ENCODE measurements at places on chromosomes 12 and 14. TPM values are rescaled to one million over a fixed set of nuclear protein-coding genes. Genes with fewer than 3 reads are reported as not detected.
A peak's percentile ranks its signal among the peaks of the same experiment; 100 is the strongest.

DNA sequence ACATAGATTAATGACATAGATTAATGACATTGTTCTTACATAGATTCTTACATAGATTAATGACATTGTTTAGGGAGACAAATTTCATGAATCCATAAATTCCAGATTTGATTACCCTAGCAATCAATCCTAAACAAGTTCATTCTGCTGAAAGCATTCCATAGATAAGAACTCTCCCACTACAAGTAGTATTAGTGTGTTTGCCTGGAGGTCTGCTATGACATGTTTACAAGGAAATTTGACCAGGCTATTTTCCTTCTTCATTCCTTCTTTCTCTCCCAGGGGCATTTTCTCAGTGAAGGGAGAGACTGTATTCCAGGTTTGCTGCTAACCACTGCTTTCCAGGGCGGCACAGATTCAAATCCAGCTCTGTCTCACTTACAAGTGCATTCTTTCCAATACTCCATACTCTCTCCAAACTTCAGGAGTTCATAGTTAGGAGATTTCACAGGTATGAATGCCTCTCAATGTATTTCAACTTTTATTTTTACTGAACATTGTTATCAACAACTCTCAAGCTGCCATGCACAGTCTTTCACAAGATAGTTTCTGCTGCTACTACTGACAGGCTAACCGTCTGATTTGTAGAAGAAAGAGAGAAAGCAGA is 134.5 kb downstream of the SLC38A1 start:
- no peak for DNase-seq

SIX4 gene
- polyA plus RNA-seq: 4.9 TPM

DNA sequence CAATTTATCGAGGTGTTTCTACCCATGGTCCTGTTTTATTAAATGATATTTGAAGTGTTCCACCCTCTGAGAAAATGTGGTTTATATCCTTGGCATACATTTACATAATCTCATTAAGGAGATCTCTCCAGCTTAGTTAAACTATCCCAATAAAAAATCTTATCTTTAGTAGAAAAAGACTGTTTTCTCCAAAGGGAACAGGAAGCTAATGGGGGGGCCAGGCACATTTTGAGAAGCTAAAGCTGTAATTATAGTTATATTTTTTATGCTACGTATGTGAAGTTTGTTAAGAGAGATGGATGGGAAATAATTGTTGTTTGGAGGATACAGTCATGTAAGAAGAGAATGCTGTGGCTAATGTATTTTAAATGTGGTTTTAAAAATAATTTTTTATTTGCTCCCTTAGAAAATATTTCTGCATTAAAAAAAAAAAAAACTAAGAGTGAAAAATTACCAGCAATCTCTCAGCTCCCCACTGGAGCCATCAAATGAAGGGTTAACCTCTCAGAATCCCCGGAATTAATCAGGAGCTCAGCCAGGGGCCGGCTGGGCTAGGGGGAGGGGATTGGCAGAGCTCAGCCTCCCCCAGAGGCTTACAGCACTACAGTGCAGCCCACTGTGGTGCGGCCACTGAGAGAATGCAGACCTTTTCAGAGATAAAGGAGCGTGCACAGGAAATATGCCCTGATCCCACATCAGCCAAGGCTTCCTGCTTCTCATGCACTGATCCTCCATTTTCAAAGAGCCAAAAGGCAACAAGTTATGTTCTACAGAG is 185.8 kb downstream of the EGLN3 start:
- no peak for DNase-seq

GRCh38 chr14:84750284-84750683 is 779.7 kb upstream of the FLRT2 start:
- no peak for DNase-seq

DNA sequence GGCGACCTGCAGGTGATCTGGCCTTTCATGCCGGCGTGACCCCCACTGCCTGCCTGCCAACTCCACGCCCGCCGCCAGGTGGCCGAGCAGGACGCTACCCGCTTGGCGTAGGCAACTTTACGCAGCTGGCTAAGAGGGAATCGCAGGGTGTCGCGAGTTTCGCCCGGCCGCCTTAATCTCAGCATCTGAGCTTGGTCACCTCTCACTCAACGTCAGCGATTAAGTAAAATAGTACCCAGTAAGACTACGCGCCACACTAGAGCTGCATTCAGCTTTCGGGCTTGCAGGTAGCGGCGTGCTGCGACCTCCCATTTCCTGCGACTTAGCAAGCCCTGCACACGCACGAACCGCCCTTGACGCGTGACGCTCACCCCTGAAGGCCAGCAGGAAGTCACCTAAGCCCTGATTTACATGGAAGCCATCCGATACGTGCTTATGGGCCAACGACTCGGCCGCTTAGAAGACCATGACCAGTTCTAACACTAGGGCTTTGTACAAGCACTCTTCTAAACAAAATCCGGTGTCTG is 33.2 kb downstream of the WBP11 start:
- DNase-seq: peak; percentile 86

DCN gene
- polyA plus RNA-seq: 2,019 TPM

GRIP1 gene
- polyA plus RNA-seq: 6.0 TPM

DNA sequence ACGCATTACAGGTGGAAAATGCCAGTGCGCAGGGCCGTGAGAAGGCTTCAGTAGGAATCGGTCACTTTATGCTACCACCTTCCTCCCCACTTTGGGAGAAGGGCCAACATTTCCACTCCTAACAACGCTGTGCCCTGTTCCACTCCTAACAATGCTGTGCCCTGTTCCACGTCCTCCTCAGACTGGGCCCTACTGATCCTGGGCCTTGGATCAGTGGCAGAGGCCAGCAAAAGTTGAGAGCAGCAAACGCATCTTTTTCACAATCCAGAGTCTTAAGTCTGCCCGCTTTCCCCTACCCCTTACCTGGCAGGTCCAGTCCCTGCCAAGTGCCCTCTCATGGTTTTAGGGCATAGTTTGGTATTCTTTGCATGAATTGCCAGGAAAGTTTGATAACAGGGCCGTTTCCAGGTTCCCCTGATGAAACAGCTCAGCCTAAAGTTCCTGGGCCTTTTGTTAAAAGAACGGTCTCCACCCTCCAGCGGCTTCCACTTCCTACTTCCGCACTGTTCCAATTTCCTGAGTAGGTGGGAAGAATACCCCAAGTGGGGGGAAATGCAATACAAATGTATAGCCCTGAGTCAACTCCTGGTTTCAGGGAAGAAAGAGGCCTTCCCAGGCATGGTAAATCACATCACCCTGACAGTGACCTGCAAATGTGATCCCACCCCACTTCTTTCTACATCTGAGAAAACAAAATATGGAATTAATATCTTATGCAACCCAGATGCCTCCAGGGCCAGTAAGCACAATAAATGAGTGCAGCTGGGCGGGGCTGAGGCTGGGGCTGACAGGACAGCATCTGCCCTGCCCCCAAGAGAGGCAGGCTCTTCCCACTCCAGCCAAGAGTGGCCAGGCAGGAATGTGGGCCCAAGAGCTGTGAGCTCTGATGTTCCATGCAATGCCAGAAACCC is 15.0 kb downstream of the KCTD10 start:
- peak; percentile 89 for DNase-seq

COX8C gene
- 0.41 TPM for polyA plus RNA-seq

VPS37B gene
- polyA plus RNA-seq: 32.9 TPM

GRCh38 chr14:65361920-65362319 is 50.6 kb upstream of the FUT8 start:
- DNase-seq: peak; percentile 89

ACSM4 gene
- not detected for polyA plus RNA-seq

DIO3 gene
- 0.31 TPM for polyA plus RNA-seq

ZNF219 gene
- polyA plus RNA-seq: 45.4 TPM

HCAR2 gene
- polyA plus RNA-seq: 0.10 TPM

- DNase-seq: peak; percentile 41
These were observed 57.9 kb upstream of the TMX1 start for GRCh38 chr14:51182131-51182565.

DNA sequence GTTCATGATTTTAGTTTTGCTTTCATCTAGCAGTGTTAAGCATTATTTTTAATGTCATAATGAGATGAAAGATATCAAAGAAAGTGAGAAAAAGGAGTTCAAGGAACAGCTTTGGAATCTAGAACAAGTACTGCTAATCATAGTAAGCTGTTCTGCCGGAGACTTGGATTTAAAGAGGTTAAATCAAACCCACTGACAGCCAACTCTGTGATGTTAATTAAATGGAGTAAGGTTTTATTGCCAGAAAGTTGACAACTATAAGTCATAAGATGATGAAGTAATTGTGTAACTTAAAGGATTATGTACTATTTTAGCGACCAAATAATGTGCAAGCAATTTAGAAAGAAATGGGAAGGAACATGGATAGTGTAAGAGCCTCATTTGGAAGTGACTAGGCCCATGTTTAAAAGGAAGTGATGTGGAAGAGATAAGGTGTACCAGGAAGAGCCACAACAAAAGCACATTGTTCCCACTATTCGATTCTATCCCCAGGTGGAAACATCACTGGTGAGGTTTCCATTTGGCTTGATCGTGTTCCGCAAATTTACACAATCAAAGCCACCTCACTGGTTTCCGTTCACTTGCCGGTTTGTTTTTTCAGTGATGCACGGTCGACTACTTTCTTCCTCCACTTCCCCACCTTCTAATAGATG is 388.5 kb downstream of the PAWR start:
- no peak for DNase-seq

KLRC1 gene
- polyA plus RNA-seq: 1.1 TPM

- DNase-seq: no peak
These were observed 37.9 kb downstream of the FRS2 start for GRCh38 chr12:69508091-69508490.

ATL1 gene
- polyA plus RNA-seq: 9.2 TPM

DNA sequence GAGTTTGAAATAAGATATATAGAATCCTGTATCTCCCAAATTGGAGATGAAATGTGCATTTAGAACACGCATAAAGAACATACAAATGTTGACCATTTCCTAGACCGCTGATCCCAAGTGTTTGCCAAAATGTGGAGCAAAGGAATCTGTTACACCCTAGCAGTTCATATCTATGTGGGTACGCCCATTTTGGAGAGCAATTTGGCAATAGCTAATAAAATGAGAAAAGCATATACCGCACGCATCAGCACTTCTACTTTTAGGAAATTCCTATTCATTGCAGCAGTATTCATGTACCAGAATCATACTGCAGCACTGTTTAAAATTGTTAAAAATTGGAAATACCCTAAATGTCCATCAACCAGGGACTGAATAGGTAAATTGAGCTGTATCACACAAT is 937.8 kb downstream of the BCL11B start:
- DNase-seq: no peak

DNA sequence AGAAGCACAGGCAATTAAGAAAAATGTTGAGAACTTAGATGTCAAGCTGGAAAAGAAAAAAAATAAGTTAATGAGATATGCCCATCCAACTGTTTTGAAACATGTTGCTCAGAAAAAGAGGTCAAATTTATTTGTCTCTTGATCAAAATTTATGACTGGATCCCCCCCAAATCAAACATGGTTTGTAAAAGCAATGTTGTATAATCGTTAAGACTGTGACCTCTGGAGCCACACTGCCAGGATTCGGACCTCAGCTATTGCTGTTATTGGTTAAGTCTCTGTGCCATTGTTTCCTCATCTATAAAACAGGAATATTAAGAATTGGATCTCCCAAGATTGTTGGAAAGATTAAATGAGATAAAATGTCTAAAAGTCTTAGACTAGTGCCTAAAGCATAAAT is 51.9 kb upstream of the LRRK2 start:
- DNase-seq: no peak

GTF2A1 gene
- polyA plus RNA-seq: 32.4 TPM

GRCh38 chr14:70567791-70568190 is 32.7 kb downstream of the MED6 start:
- DNase-seq: no peak

KLRD1 gene
- 2.1 TPM for polyA plus RNA-seq

KCNK10 gene
- 0.13 TPM for polyA plus RNA-seq

DNA sequence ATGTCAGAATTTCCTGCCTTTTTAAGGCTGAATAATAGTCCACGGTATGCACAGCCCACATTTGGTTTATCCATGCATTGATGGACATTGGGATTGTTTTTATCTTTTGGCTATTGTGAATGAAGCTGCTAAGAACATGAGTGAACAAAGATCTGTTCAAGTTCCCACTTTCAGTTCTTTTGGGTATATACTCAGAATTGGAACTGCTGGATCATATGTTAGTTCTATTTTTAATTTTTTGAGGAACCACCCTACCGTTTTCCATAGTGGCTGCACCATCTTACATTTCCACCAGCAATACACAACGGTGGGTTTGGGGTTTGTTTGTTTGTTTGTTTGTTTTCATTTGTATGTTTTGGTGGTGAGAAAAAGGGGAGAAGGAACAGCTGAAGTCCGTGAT is 6.4 kb downstream of the GPR68 start:
- DNase-seq: no peak

DNA sequence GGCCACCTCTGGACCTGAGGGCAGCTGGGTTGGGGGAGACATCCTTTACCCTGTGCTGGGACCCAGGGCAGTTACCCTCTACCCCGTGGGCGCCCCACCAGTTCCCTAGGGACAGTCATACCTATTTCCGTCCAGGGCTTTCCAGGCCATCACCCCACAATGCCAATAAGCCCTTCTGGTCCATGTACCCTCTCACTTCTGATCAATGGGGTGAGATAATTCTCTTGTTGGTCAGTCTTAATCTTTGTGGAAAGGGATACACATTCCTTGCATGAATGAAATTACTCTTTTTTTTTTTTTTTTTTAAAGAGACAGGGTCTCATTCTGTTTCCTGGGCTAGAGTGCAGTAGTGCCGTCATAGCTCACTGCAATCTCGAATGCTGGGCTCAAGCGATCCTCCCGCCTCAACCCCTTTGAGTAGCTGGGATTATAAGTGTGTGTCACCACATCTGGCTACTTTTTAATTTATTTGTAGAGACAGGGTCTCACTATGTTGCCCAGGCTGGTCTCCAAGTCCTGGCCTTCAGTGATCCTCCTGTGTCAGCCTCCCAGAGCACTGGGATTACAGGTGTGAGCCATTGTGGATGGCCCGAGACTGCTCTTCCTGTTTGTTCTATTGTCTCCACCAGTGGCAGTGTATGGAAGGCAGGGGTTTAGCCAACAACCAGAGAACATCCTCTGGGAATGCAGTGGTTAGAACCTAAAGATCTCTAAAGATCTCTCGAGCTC is 46.3 kb upstream of the STON2 start:
- no peak for DNase-seq

GRCh38 chr14:99754141-99755067 is 38.8 kb upstream of the EML1 start:
- no peak for DNase-seq

DNA sequence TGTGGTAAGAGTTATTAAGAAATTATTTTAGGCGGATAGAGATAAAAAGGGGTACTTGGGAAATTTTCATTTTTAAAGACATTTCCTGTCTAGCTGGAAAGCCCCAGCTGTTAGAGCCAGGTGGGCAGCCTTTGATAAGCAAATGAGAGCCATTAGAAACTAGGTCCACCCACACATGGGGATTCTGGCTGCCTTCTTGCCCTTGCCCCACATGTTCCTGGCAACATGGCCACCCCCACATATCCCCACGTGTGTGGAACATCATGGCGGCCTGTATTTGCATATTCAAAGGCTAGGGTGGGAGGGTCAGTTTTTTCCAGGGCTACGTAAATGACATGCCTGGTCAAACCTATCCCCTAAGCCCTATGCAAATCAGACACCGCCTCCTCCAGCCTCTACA is 1382.1 kb downstream of the AACS start:
- DNase-seq: no peak

FITM1 gene
- polyA plus RNA-seq: 0.77 TPM

TOX4 gene
- 69.1 TPM for polyA plus RNA-seq

FAM186B gene
- polyA plus RNA-seq: 4.0 TPM
